ENCODE measurements at places on chromosomes 12 and 14.

DNA sequence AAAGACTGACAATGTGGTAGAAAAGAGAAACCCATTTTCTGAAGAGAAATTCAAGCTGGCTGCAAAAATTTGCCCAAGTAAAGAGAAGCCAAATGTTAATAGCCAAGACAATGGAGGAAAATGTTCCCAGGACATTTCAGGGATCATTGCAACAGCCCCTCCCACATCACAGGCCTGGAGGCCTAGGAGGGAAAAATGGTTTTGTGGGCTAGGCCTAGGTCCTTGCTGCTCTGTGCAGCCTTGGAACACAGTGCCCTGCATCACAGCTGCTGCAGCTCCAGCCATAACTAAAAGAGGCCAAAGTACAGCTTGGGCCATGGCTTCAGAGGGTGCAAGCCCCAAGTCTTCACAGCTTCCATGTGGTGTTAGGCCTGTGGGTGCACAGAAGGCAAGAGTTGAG lies 332.4 kb upstream of the LRIG3 start:
- no peak for DNase-seq

GRCh38 chr12:109726511-109727038 lies 12.9 kb downstream of the FAM222A start:
- DNase-seq = no peak

GRCh38 chr12:5177731-5178130 lies 134.1 kb downstream of the KCNA5 start:
- no peak for DNase-seq

DNA sequence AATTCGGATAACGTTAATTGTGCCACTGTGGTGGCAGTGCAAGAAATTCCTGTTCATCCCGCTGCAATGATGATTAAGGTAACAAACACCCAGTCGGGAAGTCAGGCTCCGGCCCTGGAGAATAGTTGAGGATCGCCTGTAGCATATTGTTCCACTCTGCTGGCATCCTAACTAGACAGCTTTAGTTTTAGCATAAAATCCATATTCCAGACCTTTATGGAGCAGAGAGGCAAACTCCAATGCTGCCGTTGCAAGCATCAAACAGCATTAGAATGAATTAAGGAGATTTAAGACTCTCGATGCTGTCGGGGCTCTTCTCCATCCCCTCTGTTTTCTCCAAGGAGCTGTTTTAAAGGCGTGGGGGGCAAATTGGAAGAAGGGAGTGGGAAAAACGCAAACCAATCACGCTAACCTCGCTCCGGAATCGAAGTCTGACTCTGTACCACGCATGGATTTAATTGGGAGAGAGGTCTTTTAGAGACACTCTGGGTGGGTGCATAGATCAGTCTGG lies 660.4 kb downstream of the VRK1 start:
- DNase-seq = no peak

DNA sequence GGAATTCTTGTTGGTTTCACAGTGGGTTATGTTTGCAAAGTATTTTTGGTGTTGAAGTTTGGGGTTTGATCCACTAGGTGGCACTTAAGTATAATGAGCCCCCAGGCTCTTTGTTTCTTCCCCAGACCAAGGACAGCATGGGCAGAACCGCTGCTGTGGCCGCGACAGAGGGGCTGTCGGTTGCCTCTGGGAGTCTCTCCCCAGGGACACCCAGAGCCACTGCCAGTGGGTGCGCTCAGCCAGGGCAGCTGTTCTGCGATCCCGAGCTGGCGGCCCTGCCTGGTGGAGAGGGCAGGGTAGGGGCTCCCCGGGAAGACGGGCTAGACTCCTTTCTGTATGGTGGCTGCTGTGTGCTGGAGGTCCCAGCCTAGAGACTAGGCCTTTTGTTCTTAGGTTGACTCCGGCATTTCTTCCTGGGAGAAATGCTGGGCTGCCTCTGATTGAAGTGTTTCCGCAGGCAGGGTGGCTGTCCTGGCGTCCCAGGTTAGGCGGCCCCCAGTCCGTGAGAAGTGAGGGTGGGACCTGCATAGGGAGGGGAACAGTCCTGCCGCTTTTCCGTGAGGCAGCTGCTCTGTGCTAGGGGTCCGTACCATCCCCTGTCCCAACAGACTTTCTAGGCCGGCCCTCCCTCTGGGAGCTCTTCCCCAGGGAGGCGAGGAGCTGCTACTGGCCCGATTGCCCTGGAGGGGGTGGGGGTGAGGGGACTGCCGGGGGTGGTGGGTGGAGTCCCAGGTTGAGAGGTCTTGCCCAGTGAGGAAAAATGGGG lies 253.1 kb upstream of the PELI2 start:
- DNase-seq = no peak

DNA sequence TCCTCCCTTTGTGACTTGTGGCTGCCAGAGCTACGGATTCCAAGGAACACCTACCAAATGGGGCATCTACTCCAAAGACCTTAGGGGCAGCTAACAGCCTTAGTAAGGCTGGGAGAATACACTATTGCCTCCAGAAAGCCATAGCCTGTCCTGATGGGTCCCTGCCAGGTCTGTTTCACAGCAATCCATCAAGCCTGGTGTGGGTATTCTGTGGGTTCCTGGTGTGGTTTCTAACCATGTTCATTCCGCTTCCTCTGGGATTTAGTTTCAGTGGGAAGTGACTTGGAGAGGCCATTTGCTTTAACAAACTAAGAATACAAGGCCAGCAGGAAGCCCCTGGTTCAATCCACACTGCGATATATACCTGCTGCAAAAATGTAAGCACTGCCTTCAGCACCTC lies 220.5 kb downstream of the FOXN3 start:
- no peak for DNase-seq

DNA sequence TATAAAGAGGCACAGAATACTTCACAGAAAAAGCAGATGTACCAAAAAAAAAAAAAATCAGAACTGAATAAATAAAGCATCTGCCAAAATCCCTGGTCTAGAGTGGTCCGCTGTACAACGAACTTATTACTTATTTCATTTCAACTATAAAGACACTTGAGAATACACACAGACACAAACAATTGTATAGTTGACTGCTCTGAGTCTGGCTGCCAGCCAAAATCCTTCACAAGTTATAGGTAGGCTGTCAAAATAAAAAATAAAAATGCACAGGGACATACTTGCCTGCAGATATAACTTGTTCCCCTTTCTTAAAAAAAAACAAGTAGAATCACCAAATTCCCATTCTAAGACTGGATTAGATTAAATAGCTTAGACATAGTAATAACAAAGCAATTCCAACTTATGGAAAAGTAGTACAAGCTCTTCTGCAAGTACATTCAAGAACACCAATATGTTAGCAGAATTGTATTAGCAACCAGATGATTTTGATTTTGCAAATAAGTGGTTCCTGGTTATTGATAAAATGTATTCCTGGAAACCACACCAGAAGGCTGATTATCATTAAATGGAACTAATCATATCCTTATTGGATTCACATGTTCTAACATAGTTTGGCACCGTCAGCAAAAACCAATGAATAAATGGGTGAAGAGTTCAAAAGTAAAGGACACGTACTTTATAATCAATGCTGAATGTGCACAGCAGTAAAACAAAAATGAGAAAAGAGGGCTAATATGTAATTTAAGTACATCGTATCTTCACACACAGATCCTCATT lies 248.5 kb downstream of the NELL2 start:
- DNase-seq = no peak

Measured in islet precursor cell (in vitro differentiated cells).